SW 1271 (cell line): ENCODE measurements at places on chromosomes 16 and 17.

GRCh38 chr17:496761-497160 lies 144.2 kb upstream of the RPH3AL start:
- no peak for DNase-seq

- no peak for DNase-seq
Observed at GRCh38 chr17:1648173-1648962, 1.3 kb downstream of the RILP start.

DNA sequence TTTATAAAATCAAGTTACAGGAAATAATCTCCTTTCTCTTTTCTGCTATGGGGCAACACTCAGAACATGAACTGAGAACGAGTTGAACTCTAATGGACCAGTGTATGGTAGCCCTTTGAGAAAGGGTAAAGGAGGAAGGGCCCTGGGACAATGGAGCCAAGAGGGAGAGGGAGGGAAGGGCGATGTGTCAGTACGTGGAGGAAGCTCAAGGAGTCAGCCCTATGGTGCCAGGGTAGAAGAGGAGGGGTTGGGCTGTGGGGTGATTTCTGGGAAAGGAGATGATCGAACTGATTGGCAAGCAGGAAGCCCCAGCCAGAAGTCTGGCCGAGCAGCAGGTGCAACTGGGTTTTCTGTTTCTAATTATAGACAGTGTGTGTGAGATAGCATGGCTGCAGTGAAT lies 4.3 kb upstream of the WIPI1 start:
- DNase-seq = no peak

- no peak for DNase-seq
Observed at GRCh38 chr16:89779909-89780305, 36.5 kb downstream of the FANCA start.

DNA sequence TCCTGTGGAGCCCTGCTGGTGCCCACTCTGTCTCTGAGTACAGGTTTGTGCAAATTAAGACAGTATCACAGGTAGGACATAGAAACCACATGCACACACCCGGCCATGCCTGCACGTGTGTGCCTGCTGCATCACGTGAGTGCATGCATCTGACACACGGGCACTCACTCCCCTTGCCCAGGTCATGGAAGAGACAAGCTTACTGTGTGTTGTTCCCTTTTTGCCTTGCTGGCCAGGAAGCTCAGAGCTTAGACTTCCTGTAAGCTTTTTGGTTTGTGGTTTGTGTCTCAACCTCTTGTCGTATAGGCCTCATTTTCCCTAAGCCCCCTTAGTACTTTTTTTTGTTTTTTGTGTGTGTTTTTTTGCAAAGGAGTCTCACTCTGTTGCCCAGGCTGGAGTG lies 25.0 kb downstream of the ZNF469 start:
- DNase-seq = no peak

DNA sequence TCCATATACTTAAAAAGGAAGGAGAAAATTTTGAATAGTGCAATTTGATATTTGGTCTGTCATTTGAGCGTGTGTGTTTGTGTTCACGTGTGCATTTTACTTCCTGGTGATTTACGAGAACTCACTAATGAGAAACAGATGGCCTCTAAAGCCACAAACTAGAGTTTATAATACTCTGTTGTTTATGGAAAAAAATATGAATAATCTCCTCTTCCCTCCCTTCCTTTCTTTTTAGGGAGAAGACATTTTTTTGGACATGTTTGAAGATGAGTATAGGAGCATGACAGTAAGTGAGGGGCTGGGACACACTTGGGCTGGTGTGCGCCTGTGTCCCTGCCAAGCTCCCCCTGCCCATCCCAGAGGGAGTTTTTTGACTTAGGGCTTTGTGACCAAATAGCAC lies 102.7 kb downstream of the CLEC16A start:
- DNase-seq = no peak

GRCh38 chr16:4365014-4365406 lies 6.6 kb upstream of the VASN start:
- DNase-seq = no peak

DNA sequence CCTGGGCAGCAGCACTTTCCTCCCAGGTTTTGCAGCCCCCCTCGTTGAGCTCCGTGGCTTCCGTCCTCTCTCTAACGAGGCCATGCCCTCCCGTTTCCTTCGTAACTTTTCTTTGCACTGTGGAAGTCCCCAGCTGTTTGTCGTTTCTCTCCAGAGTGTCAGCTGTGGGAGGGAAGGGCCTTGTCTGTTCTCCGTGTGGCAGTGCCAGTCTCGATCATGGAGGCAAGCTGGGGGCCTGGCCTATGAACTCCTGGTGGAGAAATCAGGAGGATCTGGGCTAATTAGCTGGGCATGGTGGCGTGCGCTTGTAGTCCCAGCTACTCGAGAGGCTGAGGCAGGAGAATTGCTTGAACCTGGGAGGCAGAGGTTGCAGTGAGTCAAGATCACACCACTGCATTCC lies 28.3 kb downstream of the TBCD start:
- DNase-seq = no peak

DNA sequence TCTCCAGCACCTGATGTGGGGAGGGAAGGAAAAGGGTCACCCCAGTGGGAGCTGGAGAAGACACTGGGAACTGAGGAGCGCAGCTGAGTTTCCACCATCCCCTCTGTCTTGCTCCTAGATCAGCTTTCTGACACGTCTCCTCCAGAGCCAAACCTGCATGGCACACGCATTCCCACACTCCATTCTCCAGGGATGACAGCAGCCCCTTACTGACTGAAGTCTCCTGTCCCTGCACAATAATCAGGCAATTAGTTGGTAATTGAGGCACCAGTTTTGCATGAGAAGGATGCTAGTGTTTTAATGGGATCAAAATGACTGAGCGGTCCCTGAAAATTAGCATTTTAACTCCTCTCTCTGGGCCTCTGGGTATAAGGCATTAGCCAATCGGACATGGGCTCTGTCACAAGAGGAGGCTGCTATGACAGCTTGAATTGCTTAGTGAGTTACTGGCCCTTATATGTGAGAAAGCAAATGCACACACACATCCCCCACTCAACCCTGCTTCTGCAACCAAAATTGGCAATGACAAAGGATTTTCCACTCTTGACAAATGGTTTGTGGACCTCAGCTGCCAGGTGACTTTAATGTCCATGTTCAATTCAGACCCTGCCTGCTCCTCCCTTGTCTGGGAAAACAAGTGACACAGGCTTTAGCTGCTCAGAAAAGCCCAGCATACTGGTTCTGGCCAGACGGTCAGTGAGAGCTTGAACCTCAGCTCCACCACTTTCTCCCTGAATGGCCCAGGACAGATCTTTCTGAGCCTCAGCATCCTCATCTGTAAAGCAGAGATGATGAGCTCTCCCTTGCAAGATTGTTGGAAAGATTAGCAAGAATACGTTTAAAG lies 57.2 kb upstream of the SREBF1 start:
- no peak for DNase-seq

DNA sequence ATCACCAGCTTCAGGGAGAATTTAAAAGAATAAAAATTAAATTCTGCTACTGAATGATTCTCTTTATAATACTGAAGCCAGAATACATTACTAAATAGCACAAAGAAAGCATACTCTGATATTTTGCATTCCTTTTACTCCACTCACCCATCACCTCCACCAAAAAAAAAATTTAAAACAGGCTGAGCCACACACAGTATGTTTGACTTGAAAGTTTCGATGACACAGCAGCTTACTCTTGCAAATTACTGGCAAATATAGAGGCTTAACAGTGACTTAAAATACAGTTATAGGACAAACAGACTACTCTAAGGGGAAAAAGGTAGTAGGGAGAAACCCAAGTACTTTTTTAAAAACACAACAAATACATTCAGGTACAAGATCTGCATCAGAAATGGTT lies 39.2 kb downstream of the GPATCH8 start:
- no peak for DNase-seq
